ENCODE measurements at places on chromosomes 16 and 17.

DNA sequence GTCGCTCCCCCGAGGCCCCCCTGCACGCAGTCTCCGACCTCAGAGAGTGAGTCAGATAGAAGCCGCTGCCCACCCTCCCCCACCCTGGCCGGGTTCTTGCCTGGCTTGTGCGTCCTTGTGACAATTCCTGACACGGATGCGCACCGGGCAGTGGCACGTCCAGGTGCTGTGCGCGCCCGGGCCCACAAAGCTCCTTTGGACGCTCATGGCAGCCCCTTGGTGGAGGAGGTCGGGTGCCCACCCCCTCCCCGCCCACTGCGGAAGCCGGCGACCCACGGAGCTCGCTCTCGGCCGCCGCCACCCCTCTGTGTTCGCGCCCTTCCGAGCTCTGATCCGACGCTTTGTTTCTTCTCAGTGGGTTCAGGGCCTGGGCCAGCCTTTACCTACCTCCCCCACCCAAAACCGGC lies 662 bp upstream of the TUBB3 start:
- DNase-seq, result no peak

GRCh38 chr17:70901870-70902269 lies 732.5 kb downstream of the KCNJ2 start:
- DNase-seq, result no peak

DNA sequence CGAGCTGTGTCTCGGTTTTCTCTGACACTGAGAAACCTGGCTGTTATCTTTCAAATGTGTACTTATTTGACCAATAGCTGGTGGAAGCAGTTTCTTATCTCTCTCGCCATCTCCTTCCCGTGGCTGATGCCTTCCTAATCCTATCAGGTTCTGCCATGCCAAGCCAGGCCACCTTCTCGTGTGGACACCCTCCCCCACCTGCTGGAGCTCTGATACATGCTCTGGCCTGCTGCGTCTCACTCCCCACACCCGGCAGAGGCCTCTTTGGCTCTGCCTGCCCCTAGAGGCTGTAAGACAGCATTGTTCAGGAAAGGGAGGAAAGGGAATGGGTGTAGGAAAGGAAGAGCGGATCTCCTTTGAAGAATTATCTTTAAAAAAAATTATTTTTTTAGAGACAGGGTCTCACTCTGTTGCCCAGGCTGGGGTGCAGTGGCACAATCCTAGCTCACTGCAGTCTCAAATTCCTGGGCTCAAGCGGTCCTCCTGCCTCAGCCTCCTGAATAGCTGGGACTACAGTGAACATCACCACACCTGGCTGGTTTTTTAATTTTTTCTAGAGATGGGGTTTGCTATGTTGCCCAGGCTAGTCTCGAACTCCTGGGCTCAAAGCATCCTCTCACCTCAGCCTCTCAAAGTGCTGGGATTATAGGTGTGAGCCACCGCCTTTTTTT lies 7.5 kb upstream of the ARMC5 start:
- peak; percentile 68 for DNase-seq

DNA sequence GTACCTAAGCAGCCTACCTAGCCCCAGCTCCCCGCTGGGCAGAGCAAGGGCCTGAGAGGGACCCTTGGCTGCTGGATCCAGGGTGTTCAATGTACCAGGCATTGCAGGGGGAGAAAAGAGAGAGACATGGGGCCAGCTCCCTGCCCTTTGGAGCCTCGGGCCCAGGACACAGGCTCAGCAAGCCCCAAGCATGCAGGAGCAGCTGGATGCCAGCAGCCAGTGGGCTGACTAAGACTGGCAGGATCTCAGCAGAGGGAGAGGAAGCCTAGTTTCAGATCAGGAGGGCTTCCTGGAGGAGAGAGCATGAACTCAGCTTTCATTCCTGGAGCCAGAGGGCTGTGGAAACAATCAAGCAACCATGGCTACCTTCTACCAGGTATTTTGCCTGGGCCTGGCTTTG lies 82.0 kb upstream of the NKD1 start:
- no peak for DNase-seq

GRCh38 chr16:69443927-69444631 lies 19.7 kb downstream of the CYB5B start:
- DNase-seq, result no peak

DNA sequence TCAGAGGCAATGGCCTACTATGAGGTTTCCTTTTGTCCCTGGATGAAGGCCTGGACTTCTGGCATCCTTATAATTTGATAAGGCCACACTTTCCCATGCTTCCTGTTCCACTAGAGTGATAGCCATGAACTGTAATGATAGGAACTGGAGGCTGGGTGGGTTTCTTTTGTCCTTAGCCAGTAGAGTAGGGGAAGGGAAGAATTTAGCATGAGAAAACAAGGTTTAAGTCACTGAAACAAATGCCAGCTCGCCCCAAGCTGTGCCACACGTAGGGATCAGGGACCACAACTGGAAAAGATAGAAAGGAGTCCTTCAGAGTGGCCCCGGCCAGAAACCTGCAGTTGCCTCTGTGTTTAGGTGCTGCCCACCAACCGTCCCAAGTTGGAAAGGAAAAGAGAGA lies 80.9 kb upstream of the C17orf78 start:
- DNase-seq, result no peak

DNA sequence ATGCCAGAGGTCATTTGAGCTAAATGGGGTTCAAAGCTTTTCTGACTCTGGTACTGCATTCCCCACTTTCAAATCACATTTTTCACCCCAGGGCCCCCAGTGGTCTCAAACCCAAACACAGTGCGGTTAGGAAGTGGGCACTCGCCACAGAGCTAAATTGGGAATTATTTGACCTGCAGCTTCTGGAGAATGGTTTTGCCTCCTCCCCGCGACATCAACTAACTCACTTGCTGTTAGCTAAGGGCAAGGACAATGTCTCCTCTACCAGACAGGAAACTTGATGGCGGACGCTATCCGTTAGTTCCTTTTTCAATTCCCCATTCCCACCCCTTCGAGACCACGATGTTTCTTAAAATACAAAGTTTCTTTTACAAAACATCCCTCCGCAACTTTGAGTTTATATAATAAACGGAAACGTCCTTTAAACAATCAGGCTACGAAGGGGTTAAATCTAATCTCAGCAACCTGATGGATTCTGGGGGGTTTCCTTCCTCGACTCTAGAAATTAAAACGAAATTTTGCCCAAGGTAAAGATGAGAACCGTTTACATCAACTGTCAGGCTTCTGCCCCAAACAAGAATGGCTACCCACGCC lies 500 bp upstream of the KAT7 start:
- DNase-seq, result no peak

DNA sequence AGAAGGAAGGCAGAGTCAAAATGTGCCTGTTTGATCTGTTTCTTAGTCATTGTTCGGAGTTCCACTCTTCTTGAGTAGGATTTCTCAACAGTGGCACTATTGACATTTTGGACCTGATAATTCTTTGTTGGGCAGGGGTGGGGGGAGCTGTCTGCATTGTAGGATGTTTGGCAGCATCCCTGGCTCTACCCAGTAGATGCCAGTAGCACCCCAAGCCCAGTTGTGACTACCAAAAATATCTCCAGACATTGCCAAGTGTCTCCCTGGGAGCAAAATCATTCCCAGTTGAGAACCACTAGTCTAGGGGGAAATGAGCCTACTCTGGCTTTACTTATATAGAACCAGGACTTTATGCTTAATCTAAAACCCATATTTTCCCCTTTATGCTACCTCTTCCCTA lies 1.1 kb upstream of the GFOD2 start:
- DNase-seq, result no peak

DNA sequence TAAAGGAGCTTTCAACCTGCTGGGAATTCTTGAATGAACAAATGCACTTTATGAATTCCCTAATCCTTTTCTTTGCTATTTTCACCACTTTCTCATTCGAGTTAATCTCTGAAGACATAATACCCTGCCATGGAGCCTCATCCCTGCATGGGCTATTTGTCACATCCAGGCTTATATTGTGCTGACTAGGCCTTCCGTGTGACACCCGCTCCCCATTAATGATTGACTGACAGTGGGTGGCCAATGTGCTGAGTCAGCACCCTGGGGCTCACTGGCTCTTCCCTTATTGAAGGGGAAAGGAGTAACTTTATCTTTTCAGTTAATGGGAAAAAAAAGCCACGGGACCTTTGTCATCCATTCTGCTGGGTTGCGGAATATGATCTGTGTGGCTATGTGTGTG lies 1024.8 kb upstream of the EEF2KMT start:
- no peak for DNase-seq
